ENCODE measurements at places on chromosomes 12 and 14.

DNA sequence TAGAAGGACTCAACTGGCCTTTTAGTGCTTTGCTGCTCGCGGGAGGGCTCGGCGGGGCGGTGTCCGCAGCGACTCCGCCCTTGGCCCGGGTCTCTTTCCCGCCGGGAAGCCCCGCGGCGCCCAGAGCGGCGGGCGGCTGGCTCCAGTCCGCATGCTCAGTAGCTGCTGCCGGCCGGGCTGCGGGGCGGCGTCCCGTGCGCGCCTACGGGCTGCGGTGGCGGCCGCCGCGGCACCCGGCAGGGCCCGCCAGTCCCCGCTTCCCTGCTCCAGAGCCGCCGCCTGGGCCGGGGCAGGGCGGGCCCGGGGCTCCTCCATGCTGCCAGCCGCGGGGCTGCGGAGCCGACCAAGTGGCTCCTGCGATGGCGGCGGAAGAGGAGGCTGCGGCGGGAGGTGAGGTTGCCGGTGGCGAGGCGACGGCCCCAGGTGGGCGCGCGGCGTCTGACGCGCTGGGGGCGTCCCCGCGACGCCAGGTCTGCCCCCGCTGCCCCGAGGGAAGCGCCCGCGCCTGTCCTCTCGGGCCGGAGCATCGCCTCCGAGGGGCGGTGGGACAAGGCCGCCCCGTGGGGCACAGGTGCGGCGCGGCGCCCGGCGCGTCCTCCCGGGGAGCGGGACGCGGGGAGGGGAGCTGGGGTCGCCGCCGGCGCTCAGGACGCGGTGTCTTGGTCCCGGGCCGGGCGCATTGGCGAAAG, at the start of gene BMAL2:
Gene BMAL2, plus strand, starts transcription at position 123 of the 689 bp plus-strand sequence. Its CDS starts 237 bp downstream, at position 360.
- DNase-seq = peak; percentile 8

DNA sequence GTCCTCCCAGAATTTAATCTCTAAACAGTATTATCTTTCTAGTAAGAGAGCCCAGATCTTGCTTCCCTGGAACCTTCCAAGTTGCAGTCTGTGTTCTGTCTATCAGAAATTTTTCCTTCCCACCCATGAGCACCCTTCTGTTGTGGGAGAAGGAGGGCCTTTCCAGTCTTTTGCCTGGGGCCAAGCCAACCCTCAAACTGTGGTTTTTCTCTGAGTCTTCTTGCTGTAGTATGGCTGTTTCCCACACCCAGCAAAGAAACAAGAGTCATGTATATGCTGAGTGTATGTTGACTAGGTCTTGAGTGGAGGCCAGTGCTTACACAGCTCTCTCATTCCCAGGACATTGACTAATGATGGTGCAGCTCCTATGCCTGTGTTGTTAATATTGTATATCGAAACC, 104.5 kb downstream of the TGFB3 start:
- no peak for DNase-seq

GRCh38 chr12:113257564-113257963, 36.3 kb downstream of the TPCN1 start:
- DNase-seq = no peak

DNA sequence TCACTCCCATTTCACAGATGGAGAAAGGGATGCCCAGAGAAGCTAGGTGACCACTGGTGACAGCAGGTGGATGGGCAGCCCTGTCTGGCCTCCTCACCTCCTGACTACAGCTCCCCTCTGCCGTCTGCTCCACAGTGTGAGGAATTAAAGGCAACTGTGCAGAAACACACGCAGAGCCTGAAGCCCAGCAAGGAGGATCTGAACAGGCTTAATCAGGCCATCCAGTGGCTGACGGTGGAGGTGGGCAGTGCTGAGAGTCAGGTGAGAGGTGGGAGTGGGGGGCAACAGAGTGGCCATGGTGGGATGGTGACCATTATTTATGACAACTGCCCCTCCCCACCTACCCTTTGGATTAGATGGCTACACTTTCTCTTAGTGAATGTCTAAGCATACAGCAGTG, 1.2 kb downstream of the KRT86 start:
- DNase-seq = no peak

- no peak for DNase-seq
Measured at GRCh38 chr12:92553389-92553788, 149.4 kb upstream of the PLEKHG7 start.

GRCh38 chr14:63770187-63770807, 42.4 kb upstream of the SGPP1 start:
- peak; percentile 3 for DNase-seq

GRCh38 chr12:113934060-113934814, 31.9 kb downstream of the RBM19 start:
- DNase-seq = no peak

DNA sequence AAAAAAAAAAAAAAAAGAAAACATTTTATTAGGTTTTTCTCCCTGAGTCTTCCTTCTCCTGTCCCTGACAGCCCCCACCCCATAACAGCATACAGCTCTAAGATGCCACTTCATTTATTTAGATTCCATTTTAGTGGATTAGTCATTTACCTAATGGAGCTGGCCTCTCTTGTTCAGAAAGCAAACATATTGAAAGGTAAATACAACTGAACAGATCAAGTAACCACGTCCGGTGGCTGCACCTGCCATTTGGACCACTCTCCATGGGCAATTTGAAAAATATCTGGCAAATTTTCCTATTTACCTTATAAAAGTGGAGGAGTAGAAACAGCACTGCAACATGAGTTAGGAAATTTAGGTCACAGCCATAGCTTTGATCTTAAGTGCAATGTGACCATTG, 254.6 kb downstream of the C12orf42 start:
- no peak for DNase-seq

DNA sequence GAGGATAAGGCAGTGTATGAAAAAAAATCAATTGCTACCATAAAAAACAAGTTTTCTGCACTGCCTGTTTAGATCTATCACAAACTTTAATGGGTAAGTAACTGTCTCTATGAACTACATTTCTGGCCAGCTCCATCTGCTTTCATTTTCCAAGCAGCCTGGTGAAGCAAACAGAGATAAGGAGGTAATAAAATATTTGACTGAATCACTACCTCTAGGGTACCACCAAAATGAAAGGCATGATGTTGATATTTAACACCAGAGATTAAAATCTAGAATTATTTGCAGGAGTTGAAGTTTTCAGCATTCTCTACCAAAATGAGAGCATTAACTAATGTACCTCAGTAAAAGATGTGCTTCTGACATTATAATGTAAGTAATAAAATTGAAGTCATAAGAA, 863.5 kb upstream of the MGAT4C start:
- DNase-seq = no peak

- DNase-seq = no peak
Measured at GRCh38 chr14:65446159-65446558, 33.6 kb downstream of the FUT8 start.

- no peak for DNase-seq
Measured at GRCh38 chr12:2959192-2959504, at the start of gene TEAD4. Gene TEAD4, plus strand, starts transcription at chr12:2959397.

DNA sequence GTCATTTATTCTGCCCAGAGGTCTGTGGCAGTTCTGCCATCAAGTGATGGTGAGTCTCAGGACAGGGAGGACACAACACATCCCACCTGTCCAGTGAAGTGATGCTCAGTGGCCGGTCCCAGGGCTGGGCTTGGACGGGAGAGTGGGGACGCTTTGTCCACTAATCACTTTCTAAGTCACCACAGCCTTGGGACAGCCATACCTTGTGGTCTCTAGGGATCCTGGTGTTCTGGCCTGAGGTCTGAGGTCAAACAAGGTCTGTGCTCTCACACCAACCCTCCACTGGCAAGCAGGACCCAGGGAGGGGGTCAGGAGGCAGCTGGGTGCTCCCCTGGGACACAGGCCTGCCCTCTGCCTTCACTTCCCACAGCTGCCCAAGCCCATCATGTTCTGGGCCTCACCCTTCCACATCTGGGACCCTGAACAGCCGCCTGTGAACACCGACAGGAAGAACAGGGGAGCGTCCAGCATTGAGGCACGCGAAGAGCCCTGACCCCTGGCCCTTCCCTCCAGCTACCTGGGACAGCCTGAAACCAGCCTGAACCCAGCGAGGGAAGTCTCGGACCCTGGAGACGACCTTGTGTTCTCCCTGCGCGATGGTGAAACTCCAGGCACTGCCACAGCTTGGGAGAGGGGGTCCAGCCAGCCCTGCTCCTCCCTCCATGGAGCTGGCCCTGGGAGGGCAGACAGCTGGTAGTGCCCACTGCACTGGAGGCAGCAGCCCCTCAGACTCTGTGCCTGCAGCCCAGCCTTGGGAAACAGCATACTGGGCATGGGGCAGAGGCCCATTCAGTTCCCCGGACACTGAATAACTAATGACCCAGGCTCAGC, 19.7 kb upstream of the GPR132 start:
- no peak for DNase-seq

Measured in activated CD8-positive, alpha-beta memory T cell treated with anti-CD3 and anti-CD28 coated beads for 1 hour (primary cell).